Effector memory CD8-positive, alpha-beta T cell (primary cell): ENCODE measurements at places on chromosomes 5 and 9.

GRCh38 chr9:134223591-134224122 lies 59.3 kb upstream of the RNU6ATAC start:
- no peak for DNase-seq

- DNase-seq = no peak
Measured at GRCh38 chr5:53906736-53907135, 346.3 kb downstream of the NDUFS4 start.

DNA sequence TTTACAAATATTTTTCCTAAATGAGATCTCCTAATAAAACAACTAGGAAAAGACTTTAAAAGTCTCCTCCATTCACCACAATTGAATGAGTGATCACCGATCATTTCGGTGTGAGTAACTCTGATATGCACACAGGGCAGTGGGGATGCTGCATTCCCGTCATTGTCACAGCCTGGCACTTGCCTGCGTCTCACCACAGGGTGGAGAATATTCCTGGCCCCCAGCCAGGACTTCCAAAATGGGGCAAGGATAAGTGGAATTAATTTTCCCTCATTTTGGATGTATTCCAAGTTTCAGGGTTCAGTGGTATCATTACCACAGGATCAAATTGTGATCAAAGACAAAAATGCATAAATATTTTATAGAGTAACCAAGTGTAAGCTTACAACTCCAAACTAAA lies 107.1 kb downstream of the CTNND2 start:
- no peak for DNase-seq

DNA sequence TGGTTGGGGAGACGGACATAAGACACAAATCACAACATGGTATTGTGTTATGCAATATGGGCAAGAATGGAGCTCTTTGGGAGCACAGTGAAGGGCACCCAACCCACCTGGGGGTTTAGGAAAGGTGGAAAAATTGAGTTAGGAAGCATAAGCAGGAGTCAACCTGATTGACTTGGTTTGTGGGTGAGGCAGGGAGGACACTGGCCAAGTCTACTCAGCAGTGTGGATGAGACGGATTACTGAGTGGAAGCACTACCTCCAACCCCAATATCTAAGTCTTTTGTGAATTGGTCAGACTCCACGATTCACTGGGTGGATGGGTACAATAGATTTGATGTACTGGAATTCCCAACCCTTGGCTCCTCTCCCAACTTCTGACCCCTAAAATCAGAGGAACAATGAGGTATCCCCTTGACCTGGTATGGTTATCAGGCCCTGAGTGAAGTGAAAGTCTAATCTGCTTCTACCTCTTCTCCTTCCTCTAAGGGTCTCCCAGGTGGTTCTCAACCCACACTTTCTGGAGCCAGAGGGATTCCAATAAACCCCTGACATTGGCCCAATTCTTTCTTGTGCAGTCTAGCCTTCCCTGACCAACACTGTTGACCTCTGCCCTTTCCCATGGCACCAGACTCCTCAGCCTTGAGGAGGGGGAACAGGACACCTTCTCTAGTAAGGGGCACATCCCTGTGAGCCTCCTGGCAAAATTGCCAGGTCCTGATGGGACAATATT lies 5.2 kb downstream of the EGR1 start:
- DNase-seq = no peak

GRCh38 chr9:137647096-137647714 lies 28.4 kb downstream of the EHMT1 start:
- DNase-seq = no peak

DNA sequence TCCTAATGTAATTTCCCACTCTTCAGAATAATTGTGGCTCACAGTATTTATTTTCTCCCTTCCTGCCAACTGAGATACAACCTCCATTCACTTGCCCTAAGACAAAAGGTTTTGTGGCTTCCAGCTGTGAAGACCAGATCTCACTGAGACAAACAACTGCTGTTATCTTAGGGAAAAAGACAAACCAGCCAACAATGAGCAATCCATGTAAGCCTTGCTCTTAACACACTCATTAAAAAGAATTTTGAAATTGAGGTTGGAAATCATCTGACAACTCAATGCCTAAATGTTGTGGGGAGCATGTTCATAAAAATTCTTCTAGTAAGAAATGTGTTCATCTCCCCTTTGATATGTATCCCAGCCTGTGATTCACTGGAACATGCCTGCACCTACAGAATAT lies 132.9 kb downstream of the ADAMTSL1 start:
- no peak for DNase-seq

GRCh38 chr5:181056431-181056830 lies 16.4 kb downstream of the BTNL9 start:
- DNase-seq = no peak

- DNase-seq = no peak
Measured at GRCh38 chr9:93668261-93668871, 92.0 kb downstream of the PHF2 start.

DNA sequence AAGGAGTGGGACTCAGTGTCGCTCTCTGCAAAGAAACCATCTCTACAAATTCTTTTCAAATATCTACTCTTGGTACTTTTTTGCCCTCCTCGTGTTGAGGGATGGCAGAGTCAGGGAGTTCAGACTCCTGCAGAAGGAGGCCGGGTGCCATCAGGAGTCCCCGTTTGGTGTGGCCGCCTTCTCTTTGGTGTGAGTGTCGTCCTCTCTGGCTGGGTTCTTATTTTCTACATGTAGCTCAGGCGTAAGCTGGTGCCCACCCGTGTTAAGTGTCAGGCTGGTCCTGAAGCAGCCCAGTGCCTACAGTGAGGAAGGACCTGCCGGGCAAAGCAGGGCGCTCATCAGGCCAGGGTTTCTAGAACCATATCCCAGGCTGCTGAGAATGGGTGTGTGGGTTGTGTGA lies 37.0 kb downstream of the OTULIN start:
- DNase-seq = no peak

- DNase-seq = no peak
Measured at GRCh38 chr5:9624196-9624947, 5.8 kb downstream of the TAS2R1 start.

GRCh38 chr5:2196416-2196815 lies 313.7 kb upstream of the IRX4 start:
- DNase-seq = no peak

GRCh38 chr9:105901514-105902109 lies 207.3 kb downstream of the TMEM38B start:
- DNase-seq = no peak

DNA sequence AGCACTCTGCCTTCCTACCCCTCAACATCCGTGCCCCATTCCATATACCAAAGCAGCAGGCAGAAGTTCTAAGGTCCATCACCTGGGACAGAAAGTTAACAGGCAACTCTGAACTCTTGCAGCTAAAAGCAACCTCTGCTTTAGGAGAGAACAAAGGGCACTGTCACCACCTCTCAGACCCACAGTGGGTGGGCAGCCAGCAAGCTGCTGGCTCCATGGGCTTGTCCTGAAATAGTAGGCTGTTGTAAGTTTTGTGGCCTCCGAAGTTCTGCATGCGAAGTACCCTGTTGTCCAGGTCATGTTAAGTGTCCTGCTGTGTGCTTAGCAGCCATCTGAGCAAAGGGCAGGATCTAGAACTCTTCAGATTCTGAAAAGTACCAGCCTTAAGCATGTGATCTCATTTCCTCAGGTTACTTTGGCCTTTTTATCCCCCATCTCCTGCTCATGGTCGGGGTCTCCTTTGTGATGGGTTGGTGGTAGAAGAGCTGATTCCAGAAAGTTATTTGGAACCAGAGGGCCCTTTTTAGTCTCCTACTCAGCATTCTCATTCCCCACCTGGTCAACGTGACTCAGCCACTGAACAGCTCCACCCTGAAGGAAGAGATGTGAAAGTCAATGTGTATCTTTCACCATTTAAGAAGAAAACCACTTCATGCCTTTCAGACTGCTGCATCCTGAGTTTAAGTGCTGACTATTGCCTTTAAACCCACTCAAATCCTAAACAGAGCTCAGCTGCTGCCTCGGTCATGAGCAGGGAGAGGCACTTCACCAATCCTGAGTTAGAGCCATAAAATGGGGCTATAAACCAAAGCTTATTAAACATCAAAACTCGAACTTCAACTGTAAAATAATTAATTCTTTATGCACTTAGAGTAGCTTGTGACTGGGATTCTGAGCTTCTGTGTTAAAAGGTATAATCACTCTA lies 121.4 kb downstream of the DPYSL3 start:
- no peak for DNase-seq

DNA sequence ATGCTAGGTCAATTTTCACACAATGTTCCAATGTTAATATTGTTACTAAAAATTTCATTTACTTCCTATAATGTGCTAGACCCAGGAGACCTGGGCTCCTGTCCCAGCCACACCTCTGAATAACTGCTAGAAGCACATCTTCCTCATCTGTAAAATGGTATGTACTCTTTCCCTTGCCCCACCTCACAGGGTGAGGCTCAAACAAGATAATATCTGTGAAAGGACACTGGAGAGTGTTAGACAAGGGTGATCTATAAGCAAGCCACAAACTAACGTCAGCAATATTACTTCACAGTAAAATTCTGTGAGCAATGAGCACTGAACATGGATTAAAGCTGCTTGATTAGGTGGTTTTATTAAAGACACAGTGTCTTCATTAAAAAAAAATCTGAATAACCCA lies 186.4 kb downstream of the EPB41L4A start:
- DNase-seq = no peak

GRCh38 chr5:58666598-58667581 lies 84.0 kb downstream of the RAB3C start:
- DNase-seq = no peak

- DNase-seq = no peak
Measured at GRCh38 chr9:34139477-34140146, 13.1 kb upstream of the DCAF12 start.

DNA sequence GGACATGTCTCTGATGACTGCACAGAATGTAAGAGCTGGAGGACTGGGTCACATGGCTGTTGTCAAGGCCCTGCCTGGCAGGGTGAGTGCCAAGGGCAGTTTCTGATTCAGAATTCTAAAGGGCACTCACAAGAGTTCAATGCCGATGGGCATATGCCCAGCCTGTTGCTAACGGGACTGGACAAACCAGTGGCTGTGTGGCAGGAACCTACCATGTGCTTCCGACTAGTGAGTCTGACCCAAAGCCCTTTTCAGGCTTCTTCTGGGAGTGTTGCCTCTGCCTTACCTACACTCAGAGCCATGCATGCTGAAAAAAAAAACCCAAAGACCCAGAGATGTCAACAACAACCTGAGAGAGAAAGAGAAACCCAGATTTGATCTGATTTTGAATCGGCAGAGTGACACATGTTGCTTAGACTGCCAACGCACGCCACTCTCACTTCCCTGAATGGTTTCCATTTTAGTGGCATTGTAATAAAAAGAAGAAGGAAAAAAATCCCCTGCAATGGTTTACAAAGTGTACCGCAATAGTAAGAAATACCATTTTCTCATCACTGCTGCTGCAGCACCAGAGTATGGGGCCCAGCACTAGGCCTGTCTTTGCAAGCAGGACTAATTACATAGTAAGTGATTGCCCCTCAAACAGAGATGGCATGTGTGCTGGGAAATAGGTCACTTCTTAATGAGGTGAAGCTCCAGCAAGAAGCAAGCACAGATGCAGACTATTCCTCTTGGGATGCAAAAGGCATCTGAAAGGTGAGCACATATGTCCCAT lies 194.3 kb downstream of the PALM2AKAP2 start:
- DNase-seq = no peak

DNA sequence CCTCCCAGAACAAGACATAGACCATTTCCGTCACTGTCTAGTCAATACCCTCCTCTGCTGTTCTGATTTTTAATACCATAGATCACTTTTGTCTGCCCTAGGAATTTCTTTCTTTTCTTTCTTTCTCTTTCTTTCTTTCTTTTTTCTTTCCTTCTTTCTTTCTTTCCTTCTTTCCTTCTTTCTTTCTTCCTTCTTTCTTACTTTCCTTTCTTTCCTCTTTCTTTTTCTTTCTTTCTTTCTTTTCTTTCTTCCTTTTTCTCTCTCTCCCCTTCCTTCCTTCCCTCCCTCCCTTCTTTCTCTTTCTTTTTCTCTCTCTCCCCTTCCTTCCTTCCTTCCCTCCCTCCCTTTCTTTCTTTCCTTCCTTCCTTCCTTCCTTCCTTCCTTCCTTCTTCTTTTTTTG lies 49.0 kb upstream of the RAPGEF1 start:
- no peak for DNase-seq

GRCh38 chr5:29796013-29796412 lies 1397.5 kb upstream of the CDH6 start:
- no peak for DNase-seq

DNA sequence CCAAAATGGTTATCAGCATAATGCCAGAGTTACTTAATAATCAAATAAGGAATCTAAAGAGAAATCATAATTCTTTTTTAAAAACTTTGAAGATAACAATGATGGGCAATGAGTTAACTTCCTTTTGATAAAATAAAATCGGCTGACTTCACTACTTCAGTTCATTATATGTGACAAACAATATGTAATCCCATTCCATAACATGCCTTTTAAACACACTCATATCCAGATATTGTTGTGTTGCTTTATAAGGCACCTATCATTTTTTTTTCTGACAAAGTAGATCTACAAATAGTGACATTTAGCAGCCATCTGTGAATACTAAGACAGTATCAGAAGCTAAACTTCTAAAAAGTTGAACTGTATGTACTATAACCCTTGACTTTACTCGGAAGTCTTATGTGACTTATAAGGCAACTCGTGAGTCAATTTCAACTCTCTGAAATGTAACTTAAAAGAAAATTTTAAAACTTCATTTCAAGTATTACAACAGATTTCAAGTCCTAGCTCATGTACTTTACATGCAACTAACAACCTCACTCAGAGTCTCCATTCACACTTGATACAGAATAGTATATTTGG lies 7.5 kb downstream of the ADAMTS6 start:
- DNase-seq = no peak

- no peak for DNase-seq
Measured at GRCh38 chr5:18772475-18772874, 1138.2 kb downstream of the TAF11L14 start.

DNA sequence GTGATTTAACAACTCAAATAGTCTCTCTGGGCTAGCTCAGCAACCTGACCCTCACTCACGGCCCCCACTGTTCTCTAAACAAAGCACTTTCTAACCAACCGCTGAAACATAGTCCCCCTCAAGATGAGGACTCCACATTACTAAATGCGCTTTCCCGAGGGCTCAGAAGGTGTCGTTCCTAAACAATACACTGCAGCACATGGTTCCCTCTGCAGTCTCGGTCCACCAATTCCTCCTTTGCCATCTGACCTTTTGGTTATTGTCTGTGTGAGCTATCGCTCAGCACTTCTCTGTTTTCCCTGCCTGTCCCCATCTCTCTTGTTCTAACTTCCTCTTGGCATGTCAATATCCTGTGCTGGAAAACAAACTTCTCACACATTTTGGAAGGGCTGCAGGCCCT lies 7.2 kb downstream of the EPB41L4A start:
- no peak for DNase-seq

- DNase-seq = no peak
Measured at GRCh38 chr9:95133325-95133705, 184.2 kb downstream of the FANCC start.

GRCh38 chr5:104643320-104643719 lies 1080.7 kb upstream of the NUDT12 start:
- no peak for DNase-seq

GRCh38 chr5:86354664-86355063 lies 263.1 kb upstream of the COX7C start:
- DNase-seq = no peak

GRCh38 chr5:116423587-116424257 lies 150.9 kb downstream of the SEMA6A start:
- no peak for DNase-seq

- no peak for DNase-seq
Measured at GRCh38 chr9:23615569-23615968, 210.5 kb downstream of the ELAVL2 start.
